Spinal cord (tissue), 10 donors: ENCODE measurements at places on chromosomes 11 and 22. TPM values are rescaled to one million over a fixed set of nuclear protein-coding genes. Genes with fewer than 3 reads are reported as not detected.

- no peak overlapping the region for H3K4me3 ChIP-seq
- H3K27me3 ChIP-seq, result no peaks in the 10 kb centered on the region
- DNase-seq, result no peak
- no peak overlapping the region for H3K27ac ChIP-seq
These were observed 77.9 kb downstream of the SCN3B start for GRCh38 chr11:123576501-123576900.

- H3K36me3 ChIP-seq, result peaks cover 19% of the 10 kb centered on the region
- no peaks in the 10 kb centered on the region for H3K27me3 ChIP-seq
- no peak overlapping the region for H3K4me3 ChIP-seq
- no peaks in the 10 kb centered on the region for H3K4me1 ChIP-seq
These were observed 66.2 kb downstream of the CCDC81 start for GRCh38 chr11:86440843-86441242.

DNA sequence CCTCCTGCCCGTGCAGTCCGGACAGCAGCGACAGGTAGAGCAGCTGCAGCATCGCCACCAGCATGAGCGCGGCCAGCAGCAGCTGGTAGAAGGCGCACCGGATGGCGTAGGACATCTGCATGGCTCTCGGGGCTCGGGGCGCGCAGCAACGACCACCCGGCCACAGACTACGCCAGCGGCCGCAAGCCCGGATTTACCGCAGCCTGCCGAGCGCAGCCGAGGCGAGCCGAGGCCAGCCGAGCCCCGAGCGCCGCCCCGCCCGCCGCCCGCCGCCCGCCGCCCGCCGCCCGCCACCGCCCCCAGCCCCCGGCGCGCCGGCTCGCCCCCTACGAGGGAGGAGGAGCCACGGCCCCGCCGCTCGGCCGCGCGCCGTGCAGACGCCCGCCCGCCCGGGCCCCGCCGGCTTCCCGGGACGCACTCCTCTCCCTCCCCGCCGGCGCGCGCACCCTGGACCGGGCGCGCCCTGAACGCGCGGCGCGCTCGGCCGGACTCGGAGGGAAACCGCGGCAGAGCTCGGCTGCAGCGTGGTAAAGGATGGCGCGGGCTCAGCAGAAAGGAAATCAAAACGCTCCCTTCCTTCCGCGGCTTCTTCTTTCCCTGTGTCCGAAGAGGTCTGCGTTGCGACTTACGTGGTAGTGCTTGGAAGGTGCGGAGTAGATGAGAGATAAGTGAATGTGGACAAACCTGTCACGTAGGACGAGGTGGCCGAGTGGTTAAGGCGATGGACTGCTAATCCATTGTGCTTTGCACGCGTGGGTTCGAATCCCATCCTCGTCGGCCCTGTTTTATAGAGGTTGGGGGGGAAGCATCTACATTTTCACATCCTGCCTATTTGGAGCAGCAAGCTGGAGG, at the start of gene B4GAT1:
Gene B4GAT1, minus strand, starts transcription at position 205 of the 852 bp plus-strand sequence. Its CDS starts 84 bp downstream, at position 121.
- H3K27ac ChIP-seq, result peak within 1 kb of the TSS; percentile 97
- peak within 1 kb of the TSS; percentile 94 for H3K4me3 ChIP-seq
- DNase-seq, result peak; percentile 98

Gene TBX10
- total RNA-seq, result not detected

Gene HMOX1
- 16.5 TPM for total RNA-seq

Gene SPDYC
- not detected for total RNA-seq

Gene NAALAD2
- total RNA-seq, result 28.1 TPM

Gene FGF3
- not detected for total RNA-seq
